IMR-90 (cell line): ENCODE measurements at places on chromosomes 16 and 17.

GRCh38 chr17:33595828-33596227 lies 302.7 kb upstream of the ASIC2 start:
- DNase-seq = no peak

GRCh38 chr17:7922269-7922844 lies 6.3 kb upstream of the RNF227 start:
- DNase-seq = no peak

DNA sequence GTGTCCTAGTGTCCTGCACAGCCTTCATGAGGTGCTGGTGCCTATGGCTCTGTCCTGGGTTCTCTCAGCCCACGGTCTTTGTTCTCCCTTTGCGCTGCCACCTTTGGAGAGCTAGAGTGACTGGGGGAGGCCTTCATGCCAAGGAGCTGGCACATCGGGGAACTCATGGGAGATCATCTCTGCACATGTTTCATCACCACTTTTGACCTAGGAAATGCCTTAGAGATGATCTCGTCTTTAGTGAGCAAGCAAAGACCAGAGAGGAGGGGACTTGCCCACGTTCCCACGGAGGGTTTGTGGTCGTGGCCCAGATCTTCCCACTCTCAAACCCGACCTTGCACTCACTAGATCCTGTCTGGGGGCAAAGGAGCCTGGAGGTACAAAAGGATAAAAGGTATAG lies 23.5 kb downstream of the TBX4 start:
- peak; percentile 77 for DNase-seq

DNA sequence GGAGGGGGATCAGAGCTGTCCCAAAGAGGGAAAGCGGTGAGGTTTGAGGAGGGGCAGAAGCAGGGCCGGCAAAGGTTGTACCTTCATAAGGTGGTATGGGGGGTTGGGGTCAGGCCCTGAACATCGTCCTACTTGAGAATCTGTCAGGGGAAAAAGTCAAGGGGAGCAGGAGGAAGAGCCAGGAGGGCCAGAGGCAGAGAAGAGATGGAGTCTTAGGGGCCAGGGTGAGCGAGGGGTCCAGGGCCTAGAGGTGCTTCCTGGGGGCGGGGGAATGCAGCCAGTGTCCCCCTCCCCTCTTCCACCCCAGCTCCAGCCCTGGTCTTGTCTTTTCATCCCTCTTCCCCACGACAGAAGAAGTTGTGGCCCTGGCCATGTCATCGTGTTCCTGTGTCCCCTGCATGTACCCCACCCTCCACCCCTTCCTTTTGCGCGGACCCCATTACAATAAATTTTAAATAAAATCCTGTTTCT lies 1.3 kb upstream of the PRRT2 start:
- no peak for DNase-seq

GRCh38 chr17:31596382-31597323 lies 205.2 kb downstream of the RAB11FIP4 start:
- peak; percentile 98 for DNase-seq

DNA sequence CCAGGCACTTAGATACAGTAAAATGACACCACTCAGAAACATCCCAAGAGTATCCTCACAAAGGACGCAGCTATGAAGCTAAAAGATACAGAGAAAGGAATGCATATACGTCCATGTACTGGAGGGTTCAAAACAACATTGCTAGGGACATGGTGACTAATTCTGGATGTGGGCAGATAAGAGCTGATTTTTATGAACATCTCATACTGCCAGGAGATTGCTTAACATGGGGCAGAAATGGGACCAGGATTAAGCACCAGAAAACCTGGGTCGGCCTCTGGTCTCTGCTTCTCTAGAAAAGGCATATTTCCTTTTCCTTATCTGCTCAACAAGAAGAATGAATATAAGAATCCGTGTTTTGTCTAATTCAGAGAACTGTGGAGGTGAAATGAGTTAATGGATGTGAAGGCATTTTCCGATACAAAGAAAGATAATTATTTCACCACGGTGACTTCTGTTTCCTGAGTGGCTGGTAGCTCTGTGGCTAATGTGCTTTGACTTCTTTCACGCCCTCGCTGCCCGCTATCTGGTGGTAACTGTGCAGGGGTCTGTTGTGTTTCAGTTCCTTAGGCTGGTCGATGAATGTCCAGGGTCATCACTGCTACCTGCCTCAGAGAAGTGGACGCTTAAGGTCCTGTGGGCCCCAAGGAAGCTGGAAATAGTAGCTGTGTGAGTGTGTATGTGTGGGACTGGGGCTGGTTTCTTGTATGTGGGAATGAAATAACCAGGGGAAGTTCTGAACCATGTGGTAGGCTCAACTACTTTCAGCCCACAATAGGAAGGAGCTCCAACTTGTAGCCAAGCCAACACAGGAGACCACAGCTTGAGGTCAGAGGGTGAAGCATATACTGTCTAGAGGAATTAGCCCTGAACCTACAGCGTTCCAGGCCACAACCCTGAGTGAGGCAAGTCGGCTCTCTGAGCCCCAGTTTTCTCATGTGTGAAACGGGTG lies 15.8 kb upstream of the CCL5 start:
- DNase-seq = peak; percentile 29

DNA sequence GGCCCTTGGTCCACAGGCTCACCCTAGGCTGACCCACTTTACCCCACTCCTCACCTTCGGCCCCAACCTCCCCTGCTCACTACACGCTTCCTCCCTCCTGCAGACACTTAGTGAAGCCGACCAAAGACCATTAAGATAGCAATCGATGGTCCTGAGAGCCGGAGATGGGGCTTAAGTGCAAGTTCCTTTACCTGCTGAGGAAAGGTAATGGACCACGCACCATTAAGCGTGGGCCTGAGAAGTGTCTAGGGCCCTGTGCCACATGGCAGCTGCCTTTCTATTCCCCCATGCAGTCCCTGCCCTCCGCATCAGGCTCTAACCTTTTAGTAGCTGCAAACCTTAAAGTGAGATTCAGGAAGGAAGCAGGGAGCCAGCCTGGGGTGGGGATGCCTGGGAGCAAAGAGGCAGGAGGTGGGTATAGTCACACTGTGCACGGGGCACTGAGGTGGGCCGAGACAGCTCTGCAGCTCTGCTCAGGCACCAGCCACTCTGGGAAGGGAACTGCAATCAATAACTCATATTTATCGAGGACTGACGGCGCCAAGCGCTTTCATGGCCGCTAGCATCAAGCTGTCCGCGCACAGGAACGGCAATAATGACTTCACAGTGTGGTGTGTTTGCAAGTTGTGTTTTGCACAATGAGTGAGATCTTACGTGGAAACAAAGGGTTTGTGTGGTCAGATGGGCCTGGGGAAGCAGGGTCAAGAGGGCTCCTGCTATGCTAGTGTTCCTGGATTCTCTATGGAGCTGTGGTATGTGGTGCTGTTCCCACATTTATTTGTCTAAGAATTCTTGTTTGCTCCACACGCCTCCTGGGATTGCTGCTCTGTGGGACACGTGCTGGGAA lies 84.9 kb upstream of the CDC42EP4 start:
- DNase-seq = peak; percentile 4

DNA sequence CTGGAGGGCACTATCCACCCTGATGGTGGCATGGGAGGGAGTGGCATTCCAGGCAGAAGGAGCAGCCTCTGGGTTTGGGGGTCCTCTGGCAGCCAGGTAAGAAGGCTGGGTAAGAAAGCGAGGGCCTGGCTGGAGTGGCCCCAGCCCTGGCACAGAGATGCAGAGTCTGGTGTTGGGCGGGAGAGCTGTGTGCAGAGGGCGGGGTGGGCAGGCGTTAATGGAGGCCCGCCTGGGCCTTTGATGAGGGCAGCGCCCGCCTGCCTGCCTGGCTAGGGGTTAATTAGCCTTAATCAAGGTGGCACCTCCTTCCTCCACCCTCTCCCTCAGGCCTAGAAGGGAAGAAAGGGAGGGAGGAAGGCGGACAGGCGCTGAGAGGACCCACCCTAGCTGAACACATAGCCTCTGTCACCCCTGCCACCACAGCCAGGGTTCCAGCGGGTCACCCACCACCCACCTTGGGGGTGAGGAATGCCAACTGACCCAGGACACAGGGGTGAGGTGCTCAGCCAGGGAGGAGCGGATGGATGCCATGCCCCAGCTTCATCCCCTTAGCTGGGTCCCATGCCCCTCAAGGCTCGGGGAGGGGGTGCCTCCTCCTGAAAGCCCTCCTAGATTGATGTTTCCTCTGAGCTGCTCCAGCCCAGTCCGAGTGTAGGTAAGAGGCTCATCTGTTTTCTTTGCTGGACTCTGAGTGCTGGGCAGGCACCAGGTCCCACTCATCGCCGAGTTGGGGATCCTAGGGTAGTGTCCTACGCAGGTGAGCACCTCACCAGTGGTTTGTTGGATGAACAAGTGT lies 13.4 kb upstream of the FAM83G start:
- DNase-seq = no peak

GRCh38 chr16:88560714-88561484 lies 9.3 kb upstream of the ZC3H18 start:
- DNase-seq = peak; percentile 30

GRCh38 chr17:57284984-57285646 lies 28.8 kb downstream of the MSI2 start:
- DNase-seq = no peak
